A549 treated with CORT108297 at 1 μM for 4 hours (cell line): ENCODE measurements at places on chromosomes 11 and 22. TPM values are rescaled to one million over a fixed set of nuclear protein-coding genes. Genes with fewer than 3 reads are reported as not detected.

TENM4 gene
- total RNA-seq = 0.02 to 0.15 TPM (median 0.13 TPM) in 4 of 5 replicates, not detected in the other

C1QTNF6 gene
- 9.5 to 14.8 TPM (median 13.2 TPM) in 5 replicates for total RNA-seq

MMP8 gene
- not detected in 5 replicates for total RNA-seq

IL17RA gene
- 4.1 to 7.0 TPM (median 6.6 TPM) in 5 replicates for total RNA-seq

CSNK2A3 gene
- total RNA-seq = 1.4 to 2.3 TPM (median 1.8 TPM) in 5 replicates

CREB3L1 gene
- total RNA-seq = 4.4 to 5.8 TPM (median 5.4 TPM) in 5 replicates

MAJIN gene
- total RNA-seq = not detected in 5 replicates

PKP3 gene
- total RNA-seq = 26.3 to 41.8 TPM (median 39.9 TPM) in 5 replicates

FLRT1 gene
- 0.03 to 0.07 TPM (median 0.06 TPM) in 5 replicates for total RNA-seq

CYTH4 gene
- total RNA-seq = 0.70 to 1.3 TPM (median 1.0 TPM) in 5 replicates
